ENCODE measurements at places on chromosomes 2 and 18.

GRCh38 chr2:18993756-18994338, 364.6 kb downstream of the OSR1 start:
- no peak for DNase-seq

GRCh38 chr2:150977296-150977695, 284.4 kb downstream of the RBM43 start:
- no peak for DNase-seq

DNA sequence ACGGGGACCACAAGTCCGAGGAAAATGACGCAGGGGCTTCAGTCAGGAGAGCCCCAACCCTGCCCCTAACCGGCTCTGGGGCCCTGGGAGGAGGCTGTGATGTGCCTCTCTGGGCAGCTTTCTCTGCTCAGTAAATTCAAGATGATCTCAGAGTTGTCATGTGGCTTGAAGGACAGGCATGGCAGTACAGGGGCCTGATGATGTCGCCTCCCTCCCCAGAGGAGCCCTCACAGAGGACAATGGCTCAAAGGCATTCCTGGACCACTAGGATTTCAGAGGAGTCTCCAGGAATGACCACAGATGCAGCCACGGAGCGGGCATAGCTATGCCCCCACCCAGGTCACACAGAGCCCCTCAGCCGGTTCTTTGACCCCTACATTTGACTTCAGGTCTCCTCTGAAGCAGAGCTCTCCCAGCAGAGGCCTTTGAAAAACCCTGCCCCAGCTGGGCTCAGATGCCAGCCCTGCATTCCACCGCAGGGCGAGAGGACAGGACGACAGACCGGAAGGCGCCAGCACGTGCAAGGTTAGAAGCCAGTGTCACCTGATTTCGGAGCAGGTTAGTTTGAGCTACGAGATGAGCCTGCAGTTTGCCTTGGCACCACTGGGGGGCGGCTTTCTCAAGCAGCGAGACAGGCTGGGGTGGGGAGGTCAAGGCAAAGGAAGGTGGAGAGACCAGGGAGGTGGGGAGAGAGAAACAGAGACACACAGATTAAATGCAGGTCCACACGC, 39.2 kb downstream of the BIN1 start:
- DNase-seq = peak; percentile 61

DNA sequence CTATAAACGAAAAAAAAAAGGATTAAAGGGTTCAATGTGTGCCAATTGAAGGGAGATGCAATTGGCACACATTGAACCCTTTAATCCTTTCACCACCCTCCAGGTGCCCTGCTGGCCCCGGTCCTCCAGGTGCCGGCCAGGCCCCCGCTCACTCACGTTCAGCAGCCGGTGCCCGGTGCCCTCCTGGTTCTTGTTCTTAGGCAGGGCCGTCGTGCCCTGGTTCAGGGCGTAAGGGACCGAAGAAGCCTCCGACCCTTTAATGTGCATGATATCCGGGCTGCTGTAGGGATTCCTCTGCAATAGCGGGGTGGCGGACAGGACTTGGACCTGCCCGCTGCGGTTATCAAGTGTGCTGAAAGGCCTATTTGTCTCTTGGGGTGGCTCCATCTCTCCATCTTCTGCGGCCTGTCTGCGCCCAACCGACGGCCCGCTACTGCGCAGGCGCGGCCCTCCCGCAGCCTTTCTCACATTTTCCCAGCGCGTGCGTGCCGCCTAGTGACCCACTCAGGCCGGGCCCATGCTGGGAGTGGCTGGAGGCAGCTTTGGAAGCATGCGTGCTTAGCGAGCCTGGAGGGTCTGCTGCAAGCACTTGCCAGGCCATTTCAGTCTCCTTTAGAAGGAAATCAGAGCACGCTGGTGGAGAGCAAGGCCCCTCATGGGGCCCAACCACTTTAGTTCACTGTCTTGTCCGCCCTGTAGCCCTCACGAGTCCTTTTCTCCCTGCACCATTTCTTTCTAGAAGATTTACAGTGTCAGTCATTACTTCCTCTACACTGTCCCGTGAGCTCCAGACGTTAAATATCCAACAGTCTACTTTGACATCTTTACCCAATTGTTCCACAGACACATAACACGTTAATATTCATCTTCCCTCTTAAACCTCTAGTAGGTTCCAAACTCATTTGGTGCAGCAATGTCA, 24.3 kb downstream of the TMEM237 start:
- no peak for DNase-seq

- no peak for DNase-seq
Observed at GRCh38 chr2:32810909-32811495, 135.8 kb upstream of the LTBP1 start.

GRCh38 chr2:239834143-239834542, 191.0 kb downstream of the NDUFA10 start:
- DNase-seq = no peak

- DNase-seq = peak; percentile 20
Observed at GRCh38 chr2:69490486-69490885, 53.3 kb upstream of the NFU1 start.

DNA sequence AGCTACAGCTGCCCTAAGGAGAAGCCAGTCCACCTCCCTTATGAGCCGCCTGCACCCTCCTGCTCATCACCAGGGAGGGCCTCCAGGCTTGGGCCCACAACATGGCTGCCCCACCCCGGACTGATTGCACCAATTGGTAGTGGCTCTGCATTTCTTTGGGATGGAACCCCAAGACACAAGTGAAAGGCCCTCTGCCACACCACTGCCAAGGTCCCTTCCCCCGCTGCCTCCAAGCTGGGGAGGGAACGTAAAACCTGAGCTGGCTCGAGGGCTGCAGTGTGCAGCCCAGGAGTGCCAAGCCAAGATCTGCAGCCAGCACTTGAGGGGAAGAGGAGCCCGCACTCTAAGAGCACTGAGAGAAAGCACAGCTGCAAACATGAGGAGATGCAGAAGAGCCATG, 97.3 kb downstream of the EFEMP1 start:
- no peak for DNase-seq

- DNase-seq = no peak
Observed at GRCh38 chr2:240024766-240025165, 376 bp downstream of the NDUFA10 start.

DNA sequence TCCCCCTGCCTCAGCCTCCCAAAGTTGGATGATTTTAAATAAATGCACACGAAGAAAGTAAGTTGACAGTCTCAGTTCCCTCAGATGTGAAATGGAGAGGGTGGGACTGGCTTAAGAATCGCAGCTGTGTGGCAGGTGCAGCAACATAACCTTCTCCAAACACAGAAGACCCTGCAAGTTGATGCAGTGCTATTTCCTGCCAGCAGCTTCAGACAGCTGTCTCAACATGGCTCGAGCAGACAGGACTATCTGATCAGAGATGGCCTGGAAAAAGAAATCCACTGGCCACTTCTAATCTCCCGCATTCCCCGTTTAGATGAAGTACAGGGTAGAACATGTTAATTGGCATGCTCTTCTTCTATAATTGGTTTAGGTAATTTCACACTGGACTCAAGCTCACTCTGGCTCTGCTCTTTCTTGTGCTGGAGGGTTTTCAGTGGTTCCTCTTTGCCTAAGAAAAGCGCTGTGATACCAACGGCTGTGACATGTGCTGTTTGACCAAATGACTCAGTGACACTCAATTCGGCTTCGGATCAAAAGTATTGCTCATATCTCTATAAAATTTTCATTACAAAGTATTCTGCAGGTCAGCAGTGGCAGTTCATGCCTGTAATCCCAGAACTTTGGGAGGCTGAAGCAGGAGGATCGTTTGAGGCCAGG, 40.2 kb downstream of the MYOM1 start:
- DNase-seq = no peak

GRCh38 chr2:15905267-15905645, 35.1 kb upstream of the MYCN start:
- DNase-seq = no peak

DNA sequence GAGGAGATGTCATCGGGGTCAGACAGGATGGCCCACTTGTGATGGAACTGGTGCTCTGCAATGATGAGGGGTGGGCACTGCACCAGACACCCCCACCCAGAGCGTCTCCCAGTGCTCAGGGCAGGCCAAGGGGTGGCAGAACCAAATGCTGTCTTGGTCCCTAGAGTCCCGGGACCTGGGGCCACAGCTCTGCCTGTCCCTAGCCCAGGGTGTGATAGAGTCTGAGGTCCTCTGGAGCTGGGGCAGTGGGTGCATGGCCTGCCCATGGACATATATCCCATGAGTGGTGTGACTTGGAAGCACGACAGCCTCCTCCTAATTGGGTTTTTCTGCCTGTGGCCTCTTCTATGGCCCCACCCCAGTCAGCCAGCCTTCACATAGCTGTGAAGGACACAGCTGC, 6.7 kb upstream of the OTOF start:
- DNase-seq = no peak

DNA sequence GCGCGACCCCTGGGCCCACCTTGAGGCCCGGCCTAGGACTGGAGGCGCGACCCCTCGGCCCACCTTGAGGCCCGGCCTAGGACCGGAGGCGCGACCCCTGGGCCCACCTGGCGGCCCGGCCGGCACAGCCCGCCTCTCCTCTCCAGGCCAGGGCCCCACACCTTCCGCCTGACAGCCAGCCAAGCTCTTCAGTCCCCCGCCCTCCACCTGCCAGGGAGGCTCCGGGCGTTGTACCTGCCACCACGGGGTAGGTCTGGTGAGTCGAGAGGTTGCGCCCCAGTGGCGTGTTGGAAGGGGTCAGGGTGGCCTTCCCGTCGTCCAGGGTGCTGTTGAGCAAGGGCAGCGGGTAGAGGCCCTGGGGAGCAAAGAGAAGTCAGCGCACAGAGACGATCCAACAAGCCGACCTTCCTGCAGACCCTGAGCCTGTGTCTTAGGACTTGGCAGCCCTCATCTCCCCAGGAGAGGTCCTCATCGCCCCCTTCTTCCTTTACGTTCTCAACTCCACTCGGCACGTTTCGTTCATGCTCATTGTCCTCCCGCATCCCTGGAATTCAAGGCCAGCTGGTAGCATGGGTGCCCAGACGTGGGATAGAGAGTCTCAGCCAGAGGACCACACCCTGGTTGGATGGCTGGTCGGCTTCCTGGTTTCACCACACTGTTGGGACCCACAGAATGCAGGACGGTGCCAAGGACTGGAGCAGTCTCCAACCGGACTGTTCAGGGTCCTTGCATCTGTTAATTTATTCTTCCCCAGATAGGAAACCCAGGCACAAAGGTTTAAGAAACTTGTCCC, 42.2 kb downstream of the PAX8 start:
- DNase-seq = no peak

GRCh38 chr2:217800433-217801114, 202.2 kb downstream of the TNS1 start:
- DNase-seq = no peak

DNA sequence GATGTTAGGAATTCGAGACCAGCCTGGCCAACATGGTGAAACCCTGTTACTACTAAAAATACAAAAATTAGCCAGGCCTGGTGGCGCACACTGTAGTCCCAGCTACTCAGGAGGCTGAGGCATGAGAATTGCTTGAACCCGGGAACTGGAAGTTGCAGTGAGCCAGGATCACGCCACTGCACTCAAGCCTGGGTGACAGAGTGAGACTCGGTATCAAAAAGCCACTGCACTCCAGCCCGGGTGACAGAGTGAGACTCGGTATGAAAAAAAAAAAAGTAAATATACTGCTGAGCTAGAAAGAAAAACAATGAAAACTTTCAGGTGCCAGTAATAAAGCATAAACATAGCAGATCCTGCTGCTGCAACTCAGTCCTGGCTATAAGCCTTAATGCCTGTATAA, 73.5 kb downstream of the STRN start:
- no peak for DNase-seq

DNA sequence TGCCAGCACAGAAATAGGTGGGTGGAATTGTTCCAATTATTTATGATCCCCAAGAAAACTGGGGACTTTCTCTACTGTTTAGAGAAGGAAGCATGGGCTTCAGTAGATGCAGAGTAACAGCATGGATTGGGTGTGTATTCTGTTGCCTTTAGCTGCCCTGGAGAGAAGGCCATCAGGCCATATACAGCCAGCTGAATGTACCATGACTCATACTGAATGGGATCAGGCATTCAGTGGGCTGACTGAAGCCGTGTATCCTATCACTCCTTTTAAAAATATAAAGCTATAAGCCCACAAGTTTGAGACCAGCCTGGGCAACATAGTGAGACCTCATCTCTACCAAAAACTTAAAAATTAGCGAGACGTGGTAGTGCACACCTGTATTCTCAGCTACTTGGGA, 16.7 kb upstream of the PLEKHM3 start:
- DNase-seq = no peak

DNA sequence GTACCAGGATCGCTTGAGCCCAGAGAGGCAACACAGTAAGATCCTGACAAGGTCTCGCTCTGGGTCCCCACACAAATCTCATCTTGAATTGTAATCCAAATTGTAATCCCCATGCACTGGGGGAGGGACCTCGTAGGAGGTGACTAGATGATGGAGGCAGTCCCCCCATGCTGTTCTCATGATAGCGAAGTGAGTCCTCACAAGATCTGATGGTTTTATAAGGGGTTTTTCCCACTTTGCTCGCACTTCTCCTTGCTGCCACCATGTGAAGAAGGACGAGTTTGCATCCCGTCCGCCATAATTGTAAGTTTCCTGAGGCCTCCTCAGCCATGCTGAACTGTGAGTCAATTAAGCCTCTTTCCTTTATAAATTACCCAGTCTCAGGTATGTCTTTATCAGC, 46.0 kb upstream of the SERTAD2 start:
- no peak for DNase-seq

DNA sequence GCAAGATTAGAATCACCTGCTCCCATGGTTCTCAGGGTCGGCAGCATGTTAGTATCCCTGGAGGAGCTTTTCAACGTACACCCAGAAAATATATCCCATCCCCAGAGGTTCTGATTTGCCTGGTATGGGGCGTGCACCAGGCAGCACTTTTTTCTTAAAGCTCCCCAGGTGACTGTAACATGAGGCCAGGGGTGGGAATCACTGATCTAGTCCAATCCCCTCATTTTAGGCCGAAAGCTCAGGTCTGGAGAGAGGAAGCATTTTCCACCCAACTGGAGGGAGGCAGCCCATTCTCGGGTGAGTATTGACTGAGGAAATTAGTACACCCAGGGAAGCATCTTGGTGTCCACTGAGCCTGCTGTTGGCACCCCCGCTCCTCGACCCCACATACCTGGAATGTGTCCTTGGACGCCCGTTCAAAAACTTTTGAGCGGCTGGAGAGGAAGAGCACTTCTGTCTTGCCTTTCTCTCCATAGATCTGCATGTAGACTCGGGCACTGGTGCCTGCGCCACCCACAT, 94.3 kb downstream of the LOXHD1 start:
- no peak for DNase-seq

DNA sequence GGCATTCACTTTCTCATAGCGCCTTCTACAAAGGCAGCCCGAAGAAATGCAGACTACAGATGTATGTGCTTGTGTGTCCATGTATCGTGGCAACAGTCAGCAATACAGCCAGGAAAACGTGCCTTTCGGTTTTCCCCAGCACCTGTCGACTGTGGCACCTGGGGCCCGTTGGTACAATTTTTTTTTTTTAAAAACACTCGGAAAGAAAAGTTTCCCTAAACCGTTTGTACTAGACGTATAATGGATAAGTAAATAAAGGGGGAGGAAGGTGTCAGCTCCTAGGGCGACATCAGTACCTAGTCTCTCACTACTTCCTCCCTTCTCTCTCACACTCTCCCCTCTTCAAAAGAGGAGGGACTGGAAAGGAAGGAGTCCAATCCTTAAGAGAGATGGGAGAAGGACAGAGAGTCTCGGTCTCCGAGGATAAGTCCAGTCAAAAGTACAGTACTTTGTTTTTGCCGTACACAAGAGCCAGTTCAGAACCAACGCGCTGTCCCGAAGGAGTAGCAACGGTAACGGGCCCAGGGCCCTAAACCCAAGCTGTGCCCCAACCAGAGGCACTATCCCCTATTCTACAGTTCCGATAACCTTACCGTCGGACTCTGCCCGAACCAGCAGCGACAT, 759 bp downstream of the PPP4R3B start:
- no peak for DNase-seq

- no peak for DNase-seq
Observed at GRCh38 chr18:50119296-50119695, 75.7 kb downstream of the MYO5B start.

GRCh38 chr2:64594226-64594989, 59.3 kb downstream of the SERTAD2 start:
- no peak for DNase-seq

Measured in stimulated activated CD4-positive, alpha-beta T cell treated with anti-CD3 and anti-CD28 coated beads, Interleukin-12 subunit alpha, Interleukin-12 subunit beta, amount 100 ng/mL, for 24 hours (primary cell).